H9 (cell line): ENCODE measurements at places on chromosomes 6 and 20.

DNA sequence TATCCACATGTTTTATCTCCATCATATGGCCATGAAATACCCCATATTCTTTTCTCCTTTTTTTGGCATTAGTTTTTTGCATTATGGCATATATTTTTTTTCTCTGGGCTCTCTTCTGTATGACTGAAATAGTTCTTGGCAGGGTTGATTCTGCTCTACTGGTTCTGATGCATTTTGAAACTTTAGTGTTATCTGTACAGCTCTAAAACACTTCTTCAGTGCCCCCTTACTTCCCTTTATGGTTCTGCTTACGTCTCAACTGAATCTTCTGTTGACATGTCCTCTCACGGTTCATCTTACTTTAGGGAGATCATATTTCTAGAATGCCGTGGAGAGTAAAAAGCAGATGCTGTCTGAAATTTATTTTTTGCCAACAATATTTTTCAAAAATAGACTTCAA is 23.2 kb upstream of the TXNDC5 start:
- DNase-seq, result no peak

DNA sequence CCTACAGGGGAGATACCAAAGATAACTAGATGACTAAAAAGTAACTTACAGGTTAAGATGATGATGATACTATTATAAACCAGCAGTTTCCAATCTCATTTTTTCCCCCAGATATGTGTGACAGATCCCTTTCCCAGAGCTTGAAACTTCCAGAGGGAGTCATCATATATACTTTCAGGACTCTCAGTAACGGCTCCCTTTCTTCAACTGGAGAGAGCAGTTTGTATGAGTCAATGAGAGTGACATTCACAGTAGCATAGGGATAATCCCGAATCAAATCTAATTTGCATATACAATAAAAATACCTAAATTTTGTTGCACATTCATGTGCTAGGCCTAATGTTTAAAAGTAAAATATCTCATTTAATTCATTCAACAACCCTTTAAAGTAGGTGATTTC is 29.7 kb downstream of the IGF2R start:
- no peak for DNase-seq

DNA sequence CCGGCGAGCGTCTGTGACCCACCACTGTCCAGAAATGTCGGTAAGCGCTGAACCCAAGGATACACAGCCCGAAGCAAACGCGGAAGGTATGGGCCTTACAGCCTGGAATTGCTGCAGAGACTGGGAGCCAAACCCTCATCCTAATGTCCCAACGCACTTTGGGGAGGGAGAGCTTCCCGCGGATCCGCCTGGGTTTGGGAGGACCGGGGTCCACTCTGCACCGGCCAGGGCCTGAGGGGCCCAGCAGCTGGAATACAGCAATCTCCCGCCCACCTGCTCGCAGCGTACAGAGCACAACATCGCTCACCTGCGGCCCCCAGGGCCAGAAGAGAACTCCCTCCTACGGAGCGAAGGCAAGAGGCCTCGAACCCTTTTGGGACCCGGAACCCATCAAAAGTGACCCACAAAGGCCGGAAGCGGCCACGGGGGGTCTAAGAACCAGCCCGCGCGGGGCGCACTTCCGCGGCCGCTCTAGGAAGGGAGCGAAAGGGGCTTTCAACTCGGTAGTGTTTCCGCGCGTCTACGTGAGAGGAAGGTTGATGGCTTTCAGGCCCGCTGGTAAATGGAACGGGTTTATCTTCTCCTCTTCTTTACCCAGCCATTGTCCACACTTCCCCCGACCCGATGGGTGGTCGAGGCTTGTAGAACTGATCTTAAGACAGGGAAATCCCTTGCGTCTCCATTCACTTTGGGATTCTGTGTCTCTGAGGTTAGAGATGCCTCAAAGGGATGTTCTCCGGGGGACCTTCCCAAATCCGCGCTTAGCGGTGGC is at the start of gene ZSCAN12:
Gene ZSCAN12 (minus strand): TSS at position 398 of the 772 bp plus-strand sequence. CDS start 1,342 bp downstream, outside the sequence.
- DNase-seq, result peak; percentile 84

GRCh38 chr6:128803911-128804310 is 79.0 kb upstream of the LAMA2 start:
- no peak for DNase-seq

DNA sequence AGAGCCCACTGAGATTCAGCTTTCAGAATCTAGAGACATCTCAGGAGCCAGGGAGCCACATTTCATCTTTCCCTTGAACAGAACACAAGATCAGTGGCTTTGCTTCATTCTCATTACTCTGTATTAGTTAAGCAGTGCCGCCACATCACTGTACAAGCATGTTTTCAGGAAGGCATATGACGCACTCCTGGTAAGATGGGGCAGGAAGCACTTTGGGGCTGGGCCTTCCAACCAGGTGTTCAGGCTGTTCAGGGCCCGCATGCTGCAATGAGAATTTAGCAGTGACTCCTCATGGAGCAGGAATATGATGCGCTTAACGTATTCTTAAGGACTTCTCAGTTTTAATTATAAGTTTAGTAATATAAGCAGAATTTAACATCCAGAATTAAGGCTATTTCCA is 29.7 kb upstream of the GNRH2 start:
- DNase-seq, result no peak

DNA sequence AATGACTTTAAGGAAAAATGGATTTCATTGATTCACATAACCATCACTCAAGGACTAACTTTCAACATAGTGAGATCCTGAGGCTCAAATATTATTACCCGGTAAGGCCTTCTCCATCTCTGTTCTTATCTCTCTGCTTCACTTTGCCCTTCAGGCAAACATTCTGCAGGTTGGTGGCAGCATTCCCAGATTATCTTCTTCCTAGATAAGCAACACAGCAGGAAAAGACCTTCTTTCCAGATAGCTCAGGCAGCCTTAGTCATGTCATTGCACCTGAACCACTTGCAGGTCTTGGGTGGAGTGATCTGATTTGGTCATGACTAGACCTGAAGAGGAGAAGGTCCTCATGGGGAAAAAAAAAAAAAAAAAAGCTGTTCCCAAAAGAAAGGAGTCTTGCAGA is 5.3 kb upstream of the HIVEP2 start:
- no peak for DNase-seq

DNA sequence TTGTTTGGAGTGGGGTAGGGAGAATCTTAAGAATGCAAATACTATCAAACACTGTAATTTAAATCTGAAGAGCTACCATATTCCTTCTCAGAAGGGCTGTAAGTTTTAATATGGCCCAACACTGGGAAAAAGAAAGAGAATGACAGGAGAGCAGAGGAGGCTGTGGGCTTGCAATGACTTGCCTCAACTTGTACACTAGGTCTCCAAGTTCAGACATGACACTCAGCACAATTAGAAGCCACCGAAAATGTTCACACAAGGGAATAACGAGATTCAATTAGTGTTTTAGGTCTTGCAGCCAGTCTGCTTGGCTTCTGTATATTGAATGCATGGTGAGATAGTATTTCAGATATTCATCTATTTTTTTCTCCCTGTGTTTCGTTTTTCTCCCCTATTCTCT is 89.4 kb downstream of the HS3ST5 start:
- no peak for DNase-seq

DNA sequence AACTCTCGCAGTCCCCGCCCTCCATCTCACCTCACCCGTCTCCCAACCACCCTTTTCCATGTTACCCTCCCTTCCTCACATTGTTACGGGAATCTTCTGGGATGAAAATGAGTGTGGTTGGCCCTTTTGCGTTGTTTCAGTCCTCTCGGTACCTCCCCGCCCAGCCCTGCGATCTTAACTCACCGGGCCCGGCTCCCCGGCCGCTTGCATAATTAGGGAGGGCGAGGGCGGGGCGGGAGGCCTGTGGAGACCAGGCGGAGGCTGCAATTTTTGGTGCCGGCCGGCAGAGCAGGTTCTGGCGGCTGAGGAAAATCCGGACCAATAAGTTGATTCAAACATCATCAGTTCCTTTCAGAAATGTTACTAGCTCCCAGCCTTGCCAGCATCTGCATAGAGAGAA is 25.2 kb downstream of the TFAP2B start:
- peak; percentile 93 for DNase-seq

DNA sequence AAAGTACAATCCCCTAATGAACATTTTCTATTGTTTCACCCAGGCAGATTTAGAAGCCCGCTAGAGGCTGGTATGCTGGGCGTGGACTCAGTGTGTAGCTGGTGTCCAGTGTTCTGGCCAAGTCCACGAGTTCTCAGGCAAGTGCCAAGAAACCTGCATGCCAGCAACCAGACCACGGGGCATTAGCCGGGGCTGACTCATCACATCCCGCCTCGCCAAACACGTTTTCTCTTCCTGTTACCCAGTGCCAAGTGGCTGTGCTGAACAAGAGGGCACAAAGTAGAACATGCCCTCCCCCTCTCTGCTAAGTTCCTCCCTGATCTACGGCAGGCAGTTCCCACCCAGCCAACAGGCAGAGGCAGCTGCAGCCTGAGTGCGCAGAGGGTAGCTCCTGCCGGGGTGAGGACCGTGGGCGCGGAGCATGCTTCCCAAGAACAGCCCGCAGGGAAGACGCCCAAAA is 29.6 kb downstream of the RAMACL start:
- DNase-seq, result no peak

DNA sequence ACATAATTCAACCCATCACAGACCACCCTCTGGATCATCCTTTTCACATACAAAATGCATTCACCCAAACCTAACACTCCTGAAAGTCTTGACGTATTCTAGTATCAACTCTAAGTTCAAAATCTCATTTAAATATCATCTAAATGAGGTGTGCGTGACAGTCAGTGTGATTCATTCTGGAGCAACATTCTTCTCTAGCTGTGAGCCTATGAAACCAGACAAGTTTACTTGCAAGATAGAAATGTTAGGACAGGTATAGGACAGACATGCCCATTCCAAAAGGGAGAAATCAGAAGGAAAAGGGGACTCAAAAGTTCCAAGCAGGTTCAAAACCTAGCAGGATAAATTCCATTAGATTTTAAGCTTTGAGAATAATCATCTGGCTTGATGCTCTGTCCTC is 329.7 kb downstream of the CD83 start:
- no peak for DNase-seq

- DNase-seq, result no peak
Observed at GRCh38 chr20:62581308-62581707, 61.0 kb upstream of the SLCO4A1 start.

DNA sequence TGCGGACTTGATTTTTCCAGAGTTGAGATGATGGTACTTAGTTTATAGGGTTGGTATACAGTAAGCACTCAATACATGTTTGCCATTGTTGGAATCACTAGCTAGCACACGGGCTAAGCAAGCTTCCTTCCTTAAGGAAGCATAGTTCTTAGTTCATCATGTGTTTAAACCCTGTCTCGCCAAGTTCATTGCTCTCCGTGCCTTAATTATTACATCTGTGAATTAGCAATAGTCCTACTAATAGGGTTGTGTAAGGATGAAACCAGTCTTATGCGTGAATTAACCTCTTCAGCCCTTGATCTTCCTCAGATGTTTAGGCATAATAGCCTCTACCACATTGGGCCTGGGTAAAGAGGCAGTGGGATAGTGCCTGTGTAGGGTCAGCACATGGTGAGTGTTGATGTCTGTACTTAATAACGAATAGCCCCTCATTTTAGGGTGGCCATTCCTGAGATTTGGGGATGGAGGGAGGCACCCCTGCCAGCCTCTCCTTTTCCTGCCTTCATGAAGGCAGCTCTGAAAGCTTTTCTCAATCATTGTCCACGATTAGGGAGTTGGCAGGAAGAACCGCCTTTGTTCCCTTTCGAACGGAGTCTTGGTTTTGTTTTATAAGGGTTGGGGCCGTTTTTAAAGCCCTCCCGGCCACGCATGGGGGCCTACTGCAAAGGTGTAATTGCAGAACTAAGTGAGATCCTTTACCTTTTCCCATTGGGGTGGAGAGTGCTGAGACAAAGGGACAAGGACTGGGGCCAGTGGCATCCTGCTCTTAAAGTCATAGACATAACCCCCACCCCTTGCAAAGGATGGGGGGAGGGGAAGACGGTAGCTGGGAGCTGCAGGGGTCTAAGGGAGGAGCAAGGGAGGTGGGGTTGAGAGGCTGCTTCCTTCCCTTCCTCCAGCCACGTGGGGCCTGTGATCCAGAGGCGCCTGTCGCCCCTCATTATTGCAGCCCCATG is 2.1 kb downstream of the DNMT3B start:
- DNase-seq, result peak; percentile 92

DNA sequence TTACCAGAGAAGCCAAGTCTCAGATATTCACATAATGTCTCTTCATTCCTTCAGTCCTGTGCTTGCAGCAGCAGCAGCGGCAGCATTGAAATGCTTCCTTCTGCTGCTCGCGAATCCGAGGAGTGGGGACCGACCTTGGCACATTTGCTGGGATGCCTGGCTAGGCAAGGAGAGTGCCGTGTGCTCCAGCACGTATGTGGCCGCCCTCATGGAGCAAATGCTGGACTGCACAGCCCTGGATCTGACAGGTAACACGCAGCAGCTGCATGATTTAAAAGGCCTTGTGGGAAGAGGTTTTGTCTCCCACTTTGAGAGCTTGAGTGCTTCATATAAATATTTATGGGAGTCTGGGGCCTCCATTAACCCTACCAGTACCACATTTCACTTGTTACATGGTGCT is 9.9 kb downstream of the MAFB start:
- DNase-seq, result no peak

DNA sequence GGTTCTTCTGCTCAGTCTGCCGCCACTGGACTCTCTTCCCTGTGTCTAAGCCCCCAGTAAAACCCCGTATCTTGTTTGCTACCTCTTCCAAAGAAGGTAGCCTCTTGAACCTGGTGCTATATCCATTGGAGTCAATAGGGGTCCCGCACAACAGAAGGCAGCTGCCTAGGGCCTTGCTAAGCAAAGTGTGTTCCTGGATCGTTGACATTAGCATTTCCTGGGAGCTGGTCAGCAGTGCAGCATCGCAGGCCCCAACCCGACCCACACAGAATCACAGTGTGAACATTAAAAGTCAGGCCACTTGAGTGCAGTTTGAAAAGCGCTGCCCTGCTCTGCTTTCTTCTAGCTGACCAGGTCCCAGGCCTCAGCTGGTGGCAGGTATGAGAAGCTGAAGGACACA is 2.9 kb downstream of the ADA start:
- DNase-seq, result peak; percentile 62

DNA sequence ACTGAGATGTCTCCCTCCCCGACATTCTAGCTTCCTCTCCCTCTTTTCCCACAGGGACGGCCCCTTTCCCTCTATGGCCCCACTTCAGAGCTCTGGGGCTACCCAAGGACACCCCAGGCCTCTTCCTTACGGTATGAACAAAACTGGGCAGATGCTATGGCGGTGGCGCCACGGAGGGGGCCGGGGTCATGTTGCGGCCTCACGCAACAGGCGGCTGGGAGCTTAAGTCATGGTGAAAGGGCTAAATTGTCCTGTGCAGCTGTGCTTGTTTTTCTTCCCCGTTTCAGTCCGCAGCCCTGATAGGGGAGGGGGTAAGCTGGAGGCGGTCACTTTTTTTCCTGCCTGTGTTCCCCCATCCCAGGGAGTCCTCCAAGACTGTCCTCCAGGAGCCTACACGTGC is 17.6 kb upstream of the KIAA1755 start:
- no peak for DNase-seq

DNA sequence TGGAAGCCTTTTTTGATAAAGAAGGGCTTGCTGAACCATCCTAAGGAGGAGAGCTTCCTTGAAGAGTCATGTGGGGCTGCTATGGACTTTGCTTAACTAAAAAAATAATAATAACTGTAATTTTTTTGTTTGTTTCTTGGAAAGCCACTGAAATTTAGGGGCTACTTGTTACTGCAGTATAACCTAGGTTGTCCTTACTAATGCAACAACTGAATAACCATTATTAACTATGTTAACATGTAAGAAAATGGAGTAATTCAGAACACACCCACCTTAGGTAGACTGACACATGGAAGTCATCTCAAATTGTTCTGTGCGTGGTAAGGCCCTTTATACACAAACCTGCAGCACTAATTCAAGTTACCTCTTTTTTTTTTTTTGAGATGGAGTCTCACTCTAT is 90.9 kb upstream of the SOX4 start:
- DNase-seq, result no peak
